ENCODE measurements at places on chromosomes 3 and 15.

DNA sequence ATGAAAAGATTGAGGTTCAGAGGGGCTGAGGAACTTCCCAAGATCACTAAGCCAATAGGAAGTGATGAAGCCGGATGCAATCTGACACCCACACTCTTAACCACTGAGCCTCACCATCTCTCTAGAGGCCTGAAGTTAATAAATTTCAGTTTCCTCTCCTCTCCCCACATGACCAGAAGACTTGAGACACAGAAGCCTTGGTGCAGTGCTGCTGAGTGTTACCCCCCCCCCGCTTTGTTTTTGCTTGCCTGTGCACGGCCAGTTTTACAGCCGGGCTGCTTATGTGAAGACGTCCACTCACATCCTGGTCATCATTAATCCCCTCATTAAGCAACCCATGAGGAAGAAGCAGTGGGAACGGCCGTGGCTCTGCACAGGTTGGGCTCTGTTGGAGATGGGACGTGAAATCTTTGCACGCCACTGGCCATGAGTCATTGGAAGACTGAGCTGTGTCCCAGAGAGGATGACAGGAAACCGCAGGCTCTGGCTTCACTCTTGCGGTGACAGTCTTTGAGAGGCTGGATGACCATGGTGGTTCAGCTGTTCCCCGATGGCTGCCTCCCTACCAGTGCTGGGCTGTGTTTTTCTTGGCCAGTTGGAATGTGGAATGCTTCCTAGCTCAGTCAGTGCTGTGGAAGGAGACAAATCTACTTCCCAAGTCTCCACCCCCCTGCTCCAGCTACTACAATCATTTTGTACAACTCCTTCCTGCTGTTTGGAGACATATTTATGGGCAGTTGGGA, 232.6 kb upstream of the LRTM1 start:
- no peak for DNase-seq

DNA sequence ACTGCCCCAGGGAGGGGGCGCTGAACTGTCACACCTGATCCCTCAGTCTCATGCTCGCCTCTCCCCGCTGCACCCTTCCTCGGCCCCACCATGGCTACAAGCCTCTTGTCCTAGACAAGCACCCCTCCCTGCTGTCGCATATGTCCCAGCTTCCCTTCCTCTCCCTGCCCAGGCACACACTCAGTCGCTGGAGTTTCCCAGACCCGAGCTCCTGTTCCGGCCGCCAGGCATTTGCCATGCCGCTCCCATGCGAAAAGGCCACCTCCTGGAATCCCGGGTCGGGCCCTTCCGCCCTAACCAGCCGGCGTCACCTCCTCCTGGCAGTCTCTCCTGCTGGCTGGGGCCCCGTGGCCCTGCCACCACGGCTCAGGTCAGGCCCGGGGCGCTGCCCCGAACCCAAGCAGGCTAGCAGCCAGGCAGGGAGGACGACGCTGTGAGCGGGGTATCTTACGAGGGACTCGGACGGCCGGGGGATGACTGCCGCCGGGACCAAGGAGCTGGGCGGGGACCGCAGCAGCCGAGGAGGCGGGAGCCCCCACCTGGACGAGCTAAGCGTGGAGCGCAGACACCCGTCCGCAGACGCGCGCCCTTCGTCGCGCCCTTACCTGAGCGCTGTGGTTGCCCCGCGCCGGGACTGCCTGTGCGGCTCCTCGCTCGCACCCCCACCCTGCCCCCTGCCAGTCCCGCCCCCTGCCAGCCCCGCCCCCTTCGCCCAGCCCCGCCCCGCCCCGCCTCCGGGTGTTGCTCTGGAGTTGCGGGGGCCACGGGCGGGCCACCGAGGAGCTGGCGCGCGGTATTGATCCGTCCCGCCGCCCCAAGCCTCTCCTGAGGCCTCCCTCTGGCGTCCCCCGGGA, at the start of gene ALS2CL:
Gene ALS2CL, minus strand, starts transcription at position 642 of the 854 bp plus-strand sequence. CDS start 4,239 bp downstream, outside the sequence.
- DNase-seq = peak; percentile 40

- no peak for DNase-seq
These were observed 285.1 kb upstream of the CDIN1 start for GRCh38 chr15:36294359-36294758.

DNA sequence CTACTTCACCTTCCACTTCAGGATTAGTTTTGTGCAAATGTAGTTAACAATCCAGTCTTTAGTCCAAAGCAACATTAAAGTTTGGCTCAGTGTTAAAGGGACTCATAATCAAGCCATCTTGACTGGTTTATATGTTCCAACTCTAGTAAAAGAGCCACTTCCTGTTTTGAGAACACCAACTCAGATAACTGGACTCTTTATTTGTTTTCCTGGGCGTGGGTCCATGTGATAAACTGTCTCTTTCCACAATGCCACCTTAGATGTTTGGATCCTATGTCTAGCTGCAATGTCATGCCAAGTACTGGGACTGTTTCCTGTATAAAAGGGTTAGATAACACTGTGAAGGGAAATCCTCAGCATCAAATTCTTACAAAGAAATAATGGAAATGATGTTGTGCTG, 545.0 kb downstream of the PYDC2 start:
- no peak for DNase-seq

GRCh38 chr15:59688423-59688781, 718 bp downstream of the BNIP2 start:
- no peak for DNase-seq

All from stimulated activated CD8-positive, alpha-beta memory T cell treated with anti-CD3 and anti-CD28 coated beads, Interleukin-15, amount 100 ng/mL, for 1 hour (primary cell).